NCI-H460 (cell line): ENCODE measurements at places on chromosomes 6 and 20. TPM values are rescaled to one million over a fixed set of nuclear protein-coding genes. Genes with fewer than 3 reads are reported as not detected.

GRCh38 chr6:143601504-143601903 lies 76.3 kb upstream of the PHACTR2 start:
- no peak for DNase-seq

- DNase-seq = peak; percentile 3
Observed at GRCh38 chr6:75368151-75368779, 83.7 kb upstream of the TMEM30A start.

DNA sequence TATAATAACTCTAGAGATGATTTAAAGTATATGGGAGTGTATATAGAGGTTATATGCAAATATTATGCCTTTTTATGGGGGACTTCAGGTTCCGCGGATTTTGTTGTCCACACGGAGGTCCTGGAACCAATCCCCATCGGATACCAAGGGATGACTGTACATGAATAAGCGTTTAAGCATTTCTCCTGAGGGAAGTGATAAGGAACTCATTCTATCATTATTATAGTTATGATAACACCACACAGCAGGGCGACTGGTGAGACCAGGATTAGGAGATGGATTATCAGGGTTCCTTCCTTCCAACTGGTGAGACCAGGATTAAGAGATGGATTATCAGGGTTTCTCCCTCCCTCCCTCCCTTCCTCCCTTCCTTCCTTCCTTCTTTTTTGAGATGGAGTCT lies 6.6 kb downstream of the ECI2 start:
- DNase-seq = no peak

DNA sequence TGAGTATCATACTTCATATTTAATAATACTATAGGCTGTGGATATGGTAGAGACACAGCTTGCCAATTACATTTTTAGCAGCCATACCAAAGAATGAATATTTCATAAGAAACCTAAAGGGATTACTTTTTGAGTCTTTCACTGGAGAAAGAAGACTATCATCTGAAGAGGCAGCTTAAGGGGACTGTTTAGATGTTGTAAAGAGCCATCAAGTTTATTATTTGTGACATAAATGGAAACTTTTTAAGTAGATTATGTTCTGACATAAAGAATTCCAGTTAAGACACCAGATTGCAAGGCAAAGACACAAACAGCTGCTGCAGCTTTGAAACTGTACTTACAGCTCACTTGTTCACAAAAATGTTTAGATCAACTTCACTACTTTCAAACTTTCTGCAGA lies 429.4 kb downstream of the TFAP2A start:
- DNase-seq = no peak

Gene ANKRD66
- total RNA-seq = not detected in 2 replicates
